Iris pigment epithelial cell (primary cell): ENCODE measurements at places on chromosomes 4 and X.

DNA sequence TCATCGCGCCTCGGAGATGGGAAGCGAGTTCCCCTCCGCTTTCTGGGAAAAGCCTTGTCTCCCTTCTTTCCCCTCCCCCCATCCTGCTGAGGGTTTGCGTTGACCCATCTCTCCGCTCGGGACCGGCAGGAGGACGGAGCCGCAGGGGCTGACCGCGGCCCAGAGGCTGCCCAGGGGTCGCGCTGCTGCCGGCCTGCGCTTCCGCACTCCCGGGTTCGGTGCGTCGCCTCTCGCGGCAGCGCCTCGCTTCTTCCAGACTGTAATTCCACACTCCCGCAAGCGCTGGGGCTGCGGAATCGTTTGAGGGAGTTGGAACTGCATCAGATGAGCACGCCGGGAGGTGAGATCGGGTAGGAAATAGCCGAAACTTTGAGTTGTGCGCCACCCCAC lies 88.3 kb downstream of the BCOR start:
- no peak for DNase-seq

- DNase-seq = no peak
Observed at GRCh38 chr4:136873555-136873954, 658.7 kb downstream of the PCDH18 start.

GRCh38 chrX:136130931-136131833 lies 16.2 kb upstream of the FHL1 start:
- peak; percentile 90 for DNase-seq

GRCh38 chrX:96705905-96706304 lies 21.3 kb downstream of the DIAPH2 start:
- DNase-seq = no peak

- peak; percentile 75 for DNase-seq
Observed at GRCh38 chrX:69024931-69025330, 140.3 kb downstream of the PJA1 start.

- peak; percentile 63 for DNase-seq
Observed at GRCh38 chr4:59608466-59608865, 1591.7 kb upstream of the ADGRL3 start.

DNA sequence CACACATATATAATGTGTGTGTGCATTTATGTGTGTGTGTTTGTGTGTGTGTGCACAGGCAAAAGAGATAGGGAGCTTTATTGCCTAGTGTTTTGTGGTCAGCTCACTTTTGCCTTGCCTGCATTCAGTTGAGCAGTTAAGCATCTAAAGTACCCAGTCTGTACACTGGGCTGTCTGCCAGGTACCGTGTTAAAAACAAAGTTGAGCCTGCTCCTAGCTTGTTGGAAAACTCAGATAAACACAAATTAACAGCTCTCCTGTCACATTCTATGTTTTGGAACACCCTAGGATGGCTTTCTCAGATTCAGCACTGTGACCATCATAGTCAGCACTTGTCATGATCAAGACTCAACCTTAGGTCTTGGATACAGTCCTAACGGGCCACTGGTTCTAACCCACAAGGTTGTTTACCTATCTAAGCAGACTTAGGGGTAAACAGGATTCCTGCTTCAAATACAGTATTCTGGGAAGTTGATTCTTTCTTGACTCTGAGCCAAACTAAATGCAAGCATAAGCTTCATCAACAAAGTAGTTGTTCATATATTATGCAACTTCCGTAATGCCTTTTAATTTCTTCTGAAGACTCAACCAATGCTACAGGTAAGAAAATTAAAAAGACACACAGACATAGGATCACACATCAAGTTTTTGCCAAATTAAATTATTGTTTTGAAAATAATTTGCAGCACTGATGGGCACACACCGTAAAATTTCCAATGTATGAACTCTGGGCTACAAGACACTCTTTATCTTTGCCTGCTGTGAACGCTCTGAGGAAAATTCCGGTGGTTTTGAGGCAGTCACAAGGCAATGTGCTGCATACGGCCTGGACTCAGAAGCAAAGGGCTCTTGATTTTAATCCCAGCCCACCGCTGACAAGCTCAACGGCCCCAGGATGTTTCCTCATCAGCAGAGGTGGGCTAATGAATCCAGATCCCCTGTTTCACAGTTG lies 11.3 kb upstream of the CD99 start:
- peak; percentile 77 for DNase-seq

- no peak for DNase-seq
Observed at GRCh38 chrX:18946611-18947010, 37.3 kb downstream of the PHKA2 start.

GRCh38 chr4:33316033-33316432 lies 2595.9 kb downstream of the PCDH7 start:
- DNase-seq = no peak

- DNase-seq = peak; percentile 62
Observed at GRCh38 chr4:81164623-81165416, 50.2 kb downstream of the PRKG2 start.

DNA sequence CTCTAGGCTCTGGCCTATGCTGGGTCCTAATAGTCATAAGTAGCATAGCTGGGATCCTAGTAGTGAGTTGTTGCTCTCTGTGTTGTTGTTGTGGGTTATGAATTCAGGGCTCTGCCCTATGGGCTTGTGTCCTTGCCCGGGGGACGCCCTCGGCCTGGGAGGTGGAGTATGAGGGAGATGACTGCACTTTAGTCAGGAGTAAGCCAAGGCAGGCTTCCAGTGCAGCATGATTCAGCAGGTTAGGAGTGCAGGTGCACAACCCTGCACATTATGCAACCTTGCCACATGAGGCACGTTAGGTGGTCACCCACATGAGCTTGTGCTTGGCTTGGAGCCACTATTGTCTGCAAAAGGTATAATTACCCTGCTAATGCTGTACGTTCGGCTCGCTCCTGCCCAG lies 58.4 kb upstream of the CCDC149 start:
- no peak for DNase-seq

DNA sequence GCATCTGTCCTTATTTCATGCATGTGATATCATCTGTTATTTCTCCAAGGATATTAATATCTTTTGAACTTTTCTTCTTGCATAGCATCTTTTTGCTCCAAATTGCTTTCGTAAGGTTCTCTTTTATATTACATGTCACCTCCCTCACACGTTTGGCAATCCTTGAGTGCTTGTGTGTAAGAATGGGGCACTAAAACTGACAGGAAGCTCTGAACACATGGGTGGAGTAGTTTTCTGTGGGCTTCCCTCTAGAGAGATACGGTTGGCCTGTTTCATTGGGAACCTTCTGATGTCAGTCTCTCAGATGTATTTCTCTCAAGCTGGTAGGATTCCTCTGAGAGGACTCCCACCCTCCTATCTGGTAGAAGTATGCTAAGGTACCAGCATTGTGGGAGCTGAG lies 223.0 kb downstream of the MID1 start:
- DNase-seq = no peak

DNA sequence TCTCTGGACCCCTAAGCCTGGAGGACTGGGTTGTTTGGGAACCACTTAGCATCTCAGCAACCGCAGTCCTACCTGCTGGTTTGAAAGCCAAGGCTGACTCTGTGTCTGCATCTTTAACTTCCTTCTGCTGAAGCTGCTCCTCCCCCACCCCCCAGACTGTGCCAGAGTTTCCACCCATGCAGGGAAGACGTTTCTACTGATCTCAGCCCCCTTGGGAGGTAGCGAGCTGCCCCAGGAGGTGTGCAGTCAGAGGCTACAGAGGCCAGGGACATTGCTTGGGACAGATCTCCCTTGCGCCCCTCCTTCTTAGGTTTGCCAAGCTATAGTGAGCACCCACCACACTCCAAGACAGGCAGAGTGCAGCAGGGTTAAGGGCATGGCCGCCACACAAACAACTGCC lies 4.7 kb upstream of the FATE1 start:
- no peak for DNase-seq

GRCh38 chrX:43949669-43950068 lies 23.5 kb downstream of the NDP start:
- DNase-seq = no peak

- DNase-seq = no peak
Observed at GRCh38 chrX:131270080-131270479, 19.0 kb downstream of the IGSF1 start.

DNA sequence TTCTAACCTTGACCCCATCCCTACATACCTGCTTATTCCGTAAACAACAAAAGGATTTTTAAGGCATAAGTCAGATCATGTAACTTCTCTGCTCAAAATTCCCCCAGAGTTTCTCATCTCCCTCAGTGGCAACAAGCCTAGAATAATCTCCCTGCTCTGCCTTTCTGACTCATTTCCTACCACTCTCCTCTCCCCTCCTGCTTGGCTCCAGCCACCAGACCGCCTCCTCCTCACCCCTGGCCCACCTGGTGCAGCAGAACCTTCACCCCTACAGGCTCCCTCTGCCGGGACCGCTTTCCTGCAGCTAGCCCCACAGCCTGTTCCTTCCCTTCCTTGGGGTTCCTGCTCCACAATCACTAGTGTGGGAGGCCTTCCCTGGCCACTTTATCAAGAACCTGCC lies 32.1 kb downstream of the TSPAN5 start:
- DNase-seq = peak; percentile 96

- DNase-seq = no peak
Observed at GRCh38 chr4:123802082-123802645, 405.6 kb downstream of the SPRY1 start.

DNA sequence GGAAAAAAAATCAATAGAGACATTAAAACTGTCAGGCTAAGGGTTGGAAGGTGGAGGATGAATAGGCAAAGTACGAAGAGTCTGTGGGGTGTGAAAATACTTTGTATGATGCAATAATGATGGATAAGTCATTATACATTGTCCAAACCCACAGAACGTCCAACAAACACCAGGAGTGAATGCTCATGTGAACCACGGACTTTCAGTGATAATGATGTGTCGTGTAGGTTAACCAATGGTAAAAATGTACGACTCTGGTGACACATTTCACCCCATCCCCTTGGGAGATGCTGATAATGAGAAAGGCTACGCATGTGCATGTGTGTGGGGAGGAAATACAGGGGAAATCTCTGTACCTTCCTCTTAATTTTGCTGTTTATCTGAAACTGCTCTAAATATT lies 665.2 kb downstream of the FAT4 start:
- no peak for DNase-seq

- peak; percentile 38 for DNase-seq
Observed at GRCh38 chr4:67198727-67199126, 346.6 kb downstream of the CENPC start.

DNA sequence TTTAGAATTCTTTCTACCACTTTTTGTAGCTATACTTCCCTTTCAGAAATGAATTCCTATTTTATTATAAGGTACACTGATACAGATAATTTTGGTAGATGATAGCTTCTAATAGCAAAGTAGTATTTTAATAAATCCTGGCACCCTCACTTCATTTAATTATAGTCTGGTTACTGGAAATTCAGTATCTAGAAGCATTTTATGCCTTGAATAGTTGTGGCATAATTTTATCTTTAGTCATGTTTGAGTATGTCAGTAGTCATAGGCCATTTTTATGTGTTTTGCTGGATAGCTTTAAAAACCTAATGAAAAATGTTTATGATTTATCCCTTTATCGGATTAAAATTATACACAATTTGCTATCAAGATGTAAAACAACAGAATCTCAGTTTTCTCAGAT lies 92.3 kb downstream of the DIAPH2 start:
- peak; percentile 16 for DNase-seq

GRCh38 chr4:97548186-97548585 lies 595.1 kb downstream of the STPG2 start:
- DNase-seq = no peak

DNA sequence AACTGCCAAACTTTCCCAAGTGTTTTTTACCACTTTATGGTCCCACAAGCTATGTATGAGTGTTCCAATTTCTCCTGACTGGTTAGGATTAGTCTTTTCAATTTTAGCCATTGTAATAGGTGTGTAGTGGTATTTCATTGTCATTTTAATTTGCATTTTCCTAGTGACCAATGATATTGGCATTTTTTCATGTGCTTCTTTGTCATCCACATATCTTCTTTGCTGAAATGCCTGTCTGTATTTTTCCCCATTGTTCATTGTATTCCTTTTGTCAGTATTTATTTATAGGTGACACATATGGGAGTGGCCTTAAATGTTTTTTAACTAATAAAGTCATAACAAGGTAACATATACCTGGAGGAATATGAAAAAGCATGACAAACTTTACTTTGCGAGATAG lies 9.2 kb upstream of the UBE2D3 start:
- no peak for DNase-seq

- DNase-seq = peak; percentile 79
Observed at GRCh38 chr4:137994853-137995252, 247.3 kb downstream of the SLC7A11 start.

DNA sequence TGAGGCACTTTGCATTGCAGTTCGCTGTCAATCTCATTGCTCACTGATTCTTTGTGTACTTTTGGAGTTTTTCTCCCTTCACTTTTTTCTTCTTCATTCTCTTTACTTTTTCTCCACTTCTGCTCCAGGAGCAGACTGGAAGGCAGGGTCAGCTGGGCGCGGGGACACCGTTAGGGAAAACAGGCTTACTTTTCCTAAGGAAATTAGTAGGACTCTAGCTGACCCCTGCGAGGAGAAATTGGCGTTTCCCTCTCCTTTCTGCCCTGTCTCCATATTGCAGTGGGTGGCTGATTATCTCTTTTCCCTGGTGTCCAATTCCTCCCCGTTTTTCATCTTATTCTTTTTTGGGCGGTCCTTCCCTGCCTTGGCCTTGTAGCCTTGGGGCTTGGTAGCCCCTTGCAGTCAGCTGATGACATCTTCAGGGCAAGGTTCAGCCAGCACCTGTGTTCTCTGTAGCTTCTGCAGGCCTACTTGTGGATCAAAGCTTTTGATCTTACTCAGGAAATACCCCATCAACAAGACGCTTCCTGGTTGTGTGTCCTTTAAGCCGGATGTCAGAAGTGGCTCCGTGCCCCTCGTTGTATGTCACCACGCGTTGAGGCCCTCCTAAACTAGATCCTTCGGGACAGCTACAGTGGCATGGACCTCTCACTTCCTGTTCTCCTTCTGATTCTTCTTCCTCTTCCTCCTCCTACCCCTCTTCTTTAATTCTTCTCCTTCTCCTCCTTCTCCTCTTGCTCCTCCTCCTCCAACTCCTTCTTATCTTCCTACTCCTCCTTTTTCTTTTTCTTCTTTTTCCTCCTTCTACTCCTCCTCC lies 36.1 kb downstream of the NBDY start:
- DNase-seq = no peak

GRCh38 chr4:181498148-181498547 lies 745.1 kb upstream of the TENM3 start:
- no peak for DNase-seq

DNA sequence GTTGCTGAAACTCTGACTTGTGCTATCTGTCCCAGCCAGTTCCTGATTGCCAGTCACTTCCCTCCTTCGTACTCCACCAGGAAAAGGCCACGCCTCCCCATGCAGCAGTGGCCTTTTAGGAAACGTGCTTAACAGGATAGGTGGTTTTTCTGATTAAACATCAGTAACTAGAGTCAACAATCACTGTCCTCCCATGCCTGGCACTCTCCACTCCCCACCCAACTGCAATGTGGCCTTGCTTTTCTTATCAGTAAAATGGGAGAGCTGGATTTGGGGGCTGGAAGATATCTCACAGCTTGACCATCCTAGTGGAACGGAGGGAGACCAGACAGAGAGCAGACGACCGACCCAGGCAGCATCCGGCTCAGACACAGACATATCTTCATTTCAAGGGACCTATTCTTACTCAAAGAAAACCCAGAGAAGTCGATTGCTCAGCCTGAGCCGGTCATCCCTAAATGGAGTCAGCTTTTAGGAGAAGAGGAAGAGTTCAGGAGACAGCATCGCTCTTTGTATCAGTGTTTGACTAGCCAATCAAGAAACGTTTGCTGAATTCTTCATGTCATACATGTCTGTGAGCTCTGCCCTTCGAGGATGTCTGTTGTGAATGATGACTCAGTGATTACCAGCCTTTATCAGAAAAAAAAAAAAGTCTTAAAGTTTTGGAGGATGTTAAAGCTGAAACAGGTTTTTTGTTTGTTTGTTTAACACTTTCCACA lies 12.7 kb upstream of the UBA6 start:
- DNase-seq = peak; percentile 81

- no peak for DNase-seq
Observed at GRCh38 chrX:134746410-134746785, 88.1 kb upstream of the PLAC1 start.
